ENCODE measurements at places on chromosomes 3 and 15.

- no peak for DNase-seq
Measured at GRCh38 chr3:178083906-178084866, 452.1 kb upstream of the KCNMB2 start.

GRCh38 chr3:188153437-188154013, 432 bp upstream of the LPP start:
- DNase-seq: peak; percentile 84

GRCh38 chr3:139199421-139200010, 144.3 kb upstream of the MRPS22 start:
- no peak for DNase-seq

GRCh38 chr3:8658306-8659212, 14.0 kb upstream of the SSUH2 start:
- peak; percentile 90 for DNase-seq

DNA sequence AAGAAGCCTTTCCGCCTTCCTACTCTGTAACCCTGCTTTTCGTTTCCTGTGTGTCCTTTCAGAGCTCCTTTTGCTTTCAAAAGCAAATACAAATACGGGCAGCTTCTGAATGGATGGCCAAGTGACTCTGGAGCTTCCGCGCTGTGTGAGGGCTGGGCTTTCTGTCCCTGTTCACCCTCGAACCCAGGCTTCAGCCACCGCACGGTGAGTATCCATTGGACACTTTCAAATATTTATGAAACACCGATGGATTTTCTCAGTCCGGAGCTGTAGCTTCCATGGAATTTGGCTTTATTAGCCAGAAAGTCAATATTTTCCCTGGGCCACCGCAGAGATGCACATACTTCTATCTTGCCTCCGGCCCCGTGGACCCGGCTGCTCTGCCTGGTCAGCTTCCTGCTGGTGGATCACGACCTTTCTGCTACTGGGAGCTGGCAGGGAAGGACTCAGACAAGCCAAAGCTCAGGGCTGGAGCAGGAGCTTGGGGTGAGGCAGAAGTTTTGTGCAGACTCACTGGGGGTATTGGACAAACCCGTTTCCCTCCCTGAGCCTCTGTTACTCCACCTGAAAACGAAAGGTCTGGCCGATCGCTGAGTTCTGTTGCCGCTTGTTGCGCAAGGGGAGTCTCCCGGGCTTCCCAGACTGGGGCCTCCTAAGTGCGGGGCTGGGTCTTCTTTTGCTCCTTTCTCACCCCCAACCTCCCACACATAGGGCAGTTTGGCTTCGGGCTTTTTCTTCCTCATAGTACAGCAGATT, 63.6 kb downstream of the LINGO1 start:
- DNase-seq: no peak

DNA sequence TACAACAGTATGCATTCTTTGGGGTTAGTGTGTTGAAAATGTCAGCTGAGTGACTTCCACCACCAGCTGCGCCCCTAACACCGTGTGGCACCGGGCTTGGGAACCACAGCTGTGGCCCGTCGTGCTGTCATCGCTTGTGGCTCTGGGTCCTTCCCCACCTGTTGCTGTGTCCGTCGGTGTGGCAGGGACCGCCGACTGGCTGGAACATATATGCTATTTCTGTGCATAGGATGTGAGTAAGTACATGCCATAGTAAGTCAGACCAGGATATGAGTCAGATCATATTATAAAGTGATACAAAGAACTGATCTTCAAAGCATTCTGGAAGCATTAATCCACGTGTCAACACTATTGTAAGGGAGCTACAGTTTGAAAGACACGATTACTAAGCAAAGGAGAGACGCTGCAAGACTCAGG, 31.9 kb downstream of the EHD4 start:
- DNase-seq: peak; percentile 35

DNA sequence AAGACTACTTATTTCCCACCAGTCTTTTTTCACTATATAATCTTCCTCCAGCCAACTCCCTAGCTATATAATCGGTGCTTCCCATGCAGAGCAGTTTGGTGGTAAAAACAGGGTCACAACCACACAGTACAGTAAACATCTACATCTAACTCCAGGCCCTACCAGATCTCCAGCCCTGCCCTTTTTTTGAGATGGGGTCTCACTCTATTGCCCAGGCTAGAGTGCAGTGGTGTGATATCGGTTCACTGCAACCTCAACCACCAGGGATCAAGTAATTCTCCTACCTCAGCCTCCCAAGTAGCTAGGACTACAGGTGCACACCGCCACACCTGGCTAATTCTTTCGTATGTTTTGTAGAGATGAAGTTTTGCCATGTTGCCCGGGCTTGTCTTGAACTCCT, 49.1 kb upstream of the TLE3 start:
- no peak for DNase-seq

DNA sequence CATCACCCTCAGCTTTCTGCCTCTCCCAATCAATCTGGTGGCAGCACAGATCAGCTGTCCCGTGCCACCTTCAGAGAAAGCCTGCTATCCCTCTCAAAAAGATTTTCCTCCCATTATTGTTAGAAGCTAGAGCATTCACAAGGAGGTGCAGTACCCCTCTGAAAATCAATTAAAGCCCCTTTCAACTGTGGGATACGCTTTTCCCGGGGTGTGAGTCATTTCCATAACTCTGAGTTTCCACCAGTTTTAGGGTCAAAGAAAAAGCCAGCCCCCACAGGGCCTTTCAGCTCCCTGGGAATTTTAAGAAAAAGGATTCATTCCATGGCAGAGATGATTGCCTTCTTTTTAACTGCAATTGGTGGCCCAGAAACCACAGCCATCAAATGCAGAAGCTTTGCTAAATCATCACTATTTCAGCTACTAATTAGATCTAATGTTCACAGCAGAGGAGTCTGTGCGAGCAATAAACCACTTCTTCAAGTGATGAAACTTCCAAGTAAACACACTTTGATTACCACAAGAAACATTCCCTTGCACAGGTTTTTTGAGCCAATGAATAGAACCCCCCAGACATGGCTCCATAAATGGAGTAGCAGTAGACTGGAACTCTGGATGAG, 270.0 kb upstream of the TPRG1 start:
- no peak for DNase-seq

- no peak for DNase-seq
Measured at GRCh38 chr3:112605285-112605684, 35.7 kb downstream of the CCDC80 start.

DNA sequence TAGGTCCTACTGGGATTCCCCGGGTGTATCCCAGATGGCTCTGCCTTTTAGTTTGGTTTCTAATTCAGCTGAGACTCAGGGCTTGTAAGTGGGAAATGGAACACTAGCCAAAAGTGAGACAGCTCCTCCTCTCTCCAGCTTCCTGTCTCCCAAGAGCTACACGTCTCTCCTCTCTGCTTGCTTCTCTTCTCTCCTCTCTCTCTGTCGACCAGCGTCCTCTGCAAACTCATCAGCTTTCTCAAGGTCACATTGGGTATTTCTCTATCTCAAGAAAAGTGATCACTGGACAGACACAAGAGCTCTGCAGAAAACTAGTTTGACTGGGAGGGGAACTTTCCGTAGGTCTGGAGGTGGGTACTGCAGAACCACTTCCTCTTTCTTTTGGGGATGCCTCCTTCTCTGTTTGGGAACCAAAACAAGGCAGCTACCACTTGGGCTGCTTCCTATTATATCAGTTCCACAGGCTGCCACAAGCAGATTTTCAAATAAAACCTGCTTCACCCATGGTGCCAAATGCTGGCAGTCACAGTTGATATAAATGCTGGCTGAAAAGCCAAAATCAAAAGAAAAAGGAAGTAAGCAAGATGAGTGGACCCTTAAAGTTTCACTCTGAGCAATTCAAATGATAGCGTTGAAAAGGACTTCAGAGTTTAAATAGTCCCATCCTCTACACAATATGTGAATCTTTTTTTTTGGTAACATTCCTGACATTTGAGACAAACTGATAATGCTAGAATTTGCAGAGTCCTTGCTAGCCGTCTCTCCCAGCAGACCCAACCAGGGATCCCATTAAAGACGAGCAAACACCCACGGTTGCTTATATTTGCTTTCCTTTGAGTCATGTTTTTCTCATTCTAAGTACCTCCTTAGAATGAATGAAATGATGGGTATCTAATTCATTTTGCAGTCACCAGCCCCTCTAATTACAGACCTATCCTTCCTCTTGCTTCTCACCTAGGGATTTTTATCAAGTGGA, 7.2 kb upstream of the DYNC1LI1 start:
- no peak for DNase-seq

GRCh38 chr3:23945663-23945912, 502 bp downstream of the NR1D2 start:
- DNase-seq: no peak

- peak; percentile 43 for DNase-seq
Measured at GRCh38 chr15:31398677-31399301, 72.2 kb downstream of the KLF13 start.

- no peak for DNase-seq
Measured at GRCh38 chr3:9078561-9079240, 115.4 kb upstream of the RAD18 start.

GRCh38 chr3:56369914-56370313, 98.4 kb downstream of the ERC2 start:
- no peak for DNase-seq

- no peak for DNase-seq
Measured at GRCh38 chr3:197168606-197169005, 129.8 kb downstream of the DLG1 start.

- DNase-seq: no peak
Measured at GRCh38 chr3:170414202-170414663, 4.4 kb upstream of the CLDN11 start.

DNA sequence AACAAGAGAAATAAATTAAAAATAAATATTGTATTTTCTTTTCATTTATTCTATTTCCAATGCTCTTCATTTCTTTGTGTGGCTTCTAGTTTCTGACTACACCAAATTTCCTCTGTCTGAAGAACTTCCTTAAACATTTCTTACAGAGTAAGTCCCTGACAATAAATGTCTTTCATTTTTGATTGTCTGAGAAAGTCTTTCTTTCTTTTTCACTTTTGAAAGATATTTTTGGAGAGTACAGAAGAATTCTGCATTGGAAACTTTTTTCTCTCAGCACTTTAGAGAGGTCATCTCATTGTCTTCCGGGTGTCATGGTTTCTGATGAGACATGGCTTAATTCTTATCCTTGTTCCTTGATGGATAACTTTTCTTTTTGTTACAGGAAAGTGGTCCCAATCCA, 119.6 kb downstream of the MOBP start:
- no peak for DNase-seq

GRCh38 chr3:179526482-179526881, 36.2 kb upstream of the ACTL6A start:
- no peak for DNase-seq

DNA sequence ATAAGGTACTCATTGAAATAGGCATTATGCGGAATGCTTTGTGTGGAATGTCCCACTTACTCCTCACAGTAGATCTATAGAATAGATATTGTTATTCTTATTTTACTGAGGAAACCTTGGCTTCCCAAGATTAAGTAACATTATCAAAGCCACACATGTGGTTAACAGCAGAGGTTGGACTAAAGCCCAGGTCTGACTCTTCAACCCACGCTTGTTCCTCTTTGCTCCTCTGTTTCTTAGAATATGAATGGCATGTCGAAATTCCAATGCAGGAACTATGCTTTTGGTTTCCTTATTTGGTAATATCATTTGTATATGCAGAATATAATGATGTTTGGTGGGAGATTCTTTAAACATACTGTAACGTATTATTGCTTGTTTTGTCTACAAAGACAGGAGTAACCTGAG, 818.8 kb upstream of the LMCD1 start:
- DNase-seq: peak; percentile 48

GRCh38 chr3:140341203-140341602, 336.7 kb upstream of the TRIM42 start:
- no peak for DNase-seq

- DNase-seq: no peak
Measured at GRCh38 chr3:1506090-1506489, 413.3 kb downstream of the CNTN6 start.

DNA sequence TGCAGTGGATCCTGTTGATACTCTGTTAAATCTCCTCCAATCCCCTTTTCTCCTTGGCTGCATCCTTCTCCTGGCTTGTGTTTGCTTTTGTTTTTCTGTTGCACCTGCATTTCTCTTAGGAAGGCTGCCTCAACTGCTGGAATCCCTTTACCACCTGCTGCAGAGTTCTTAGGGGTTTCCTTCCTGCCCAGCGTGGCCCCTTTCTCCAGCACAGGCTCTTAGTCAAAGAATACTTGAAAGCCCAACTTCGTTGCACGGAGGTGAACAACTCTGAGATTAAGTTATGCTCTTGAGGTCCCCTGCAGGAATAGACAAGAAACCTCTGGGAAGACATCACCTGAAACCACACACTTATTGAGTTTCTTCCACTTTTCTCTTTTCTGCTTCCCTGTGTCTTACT, 121.6 kb upstream of the GRM7 start:
- no peak for DNase-seq

DNA sequence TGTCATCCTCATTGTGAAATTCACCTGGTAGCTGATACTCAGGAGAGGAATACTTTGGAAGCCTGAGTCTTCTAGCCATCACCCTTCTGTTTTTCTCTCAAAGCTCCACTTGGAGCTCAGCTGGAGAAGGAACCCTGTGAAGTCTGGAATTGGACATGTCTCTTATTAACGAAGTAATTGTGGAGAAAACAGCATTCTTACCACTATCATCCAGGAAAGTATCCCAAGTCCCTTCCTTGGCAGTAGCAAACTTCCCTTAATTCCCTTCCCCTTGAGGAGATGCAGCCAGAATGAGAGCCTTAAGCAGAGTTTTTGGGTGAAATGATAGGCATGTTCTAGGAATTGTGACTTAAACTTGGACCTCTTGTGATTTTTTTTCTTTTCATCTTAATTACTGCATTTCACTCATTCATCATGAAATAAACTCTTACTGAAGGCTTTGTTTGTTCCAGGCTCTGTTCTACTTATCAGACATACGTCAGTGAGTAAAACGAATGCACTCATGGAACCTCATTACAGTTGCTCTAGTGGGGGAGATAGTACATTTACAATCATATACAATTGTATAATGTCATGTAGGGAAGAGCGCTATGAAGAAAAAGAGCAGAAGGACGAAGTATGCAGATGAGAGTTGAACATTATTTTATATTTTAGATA, 30.5 kb upstream of the TCF12 start:
- no peak for DNase-seq

DNA sequence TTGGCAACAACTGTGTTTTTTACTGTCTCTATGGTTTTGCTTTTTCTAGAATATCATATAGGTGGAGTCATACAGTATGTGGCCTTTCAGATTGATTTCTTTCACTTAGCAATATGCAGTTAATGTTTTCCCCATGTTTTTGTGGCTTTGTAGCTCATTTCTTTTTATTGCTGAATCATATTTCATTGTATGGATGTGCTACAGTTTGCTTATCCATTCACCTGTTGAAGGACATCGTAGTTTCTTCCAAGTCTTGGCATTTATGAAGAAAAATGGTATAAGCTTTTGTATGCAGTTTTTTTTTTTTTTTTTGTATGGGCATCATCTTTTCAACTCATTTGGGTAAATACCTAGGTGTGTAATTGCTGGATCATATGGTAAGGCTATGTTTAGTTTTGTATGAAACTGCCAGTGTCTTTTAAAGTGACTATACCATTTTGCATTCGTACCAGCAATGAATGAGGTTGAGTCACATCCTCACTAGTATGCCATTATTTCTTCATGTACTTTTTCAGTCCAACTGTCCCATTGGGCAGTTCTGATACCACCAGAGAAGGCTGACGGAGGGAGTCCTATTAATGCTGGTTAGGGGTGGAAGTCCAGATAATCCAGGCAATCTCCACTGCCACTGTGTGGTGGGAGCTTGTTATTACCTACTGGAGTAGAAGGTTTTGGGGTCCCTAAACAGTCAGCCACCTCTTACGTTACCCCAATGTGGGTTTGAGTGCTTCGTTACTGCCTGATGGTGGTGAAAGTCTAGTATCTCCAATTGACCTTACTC, 210.5 kb downstream of the DOCK3 start:
- no peak for DNase-seq

GRCh38 chr3:136353461-136353860, 103.3 kb downstream of the PCCB start:
- DNase-seq: no peak

- peak; percentile 87 for DNase-seq
Measured at GRCh38 chr3:141094790-141095545, 43.8 kb downstream of the SPSB4 start.
